Dorsolateral prefrontal cortex (tissue), 122 donors: ENCODE measurements at places on chromosomes 4 and X. TPM values are rescaled to one million over a fixed set of nuclear protein-coding genes. Genes with fewer than 3 reads are reported as not detected.

Gene PPEF2
- total RNA-seq, result 0.23 TPM

Gene AWAT2
- not detected for total RNA-seq

Gene FAM9B
- not detected for total RNA-seq

Gene ZNF280C
- total RNA-seq, result 4.7 TPM

Gene SPP1
- total RNA-seq, result 672 TPM

Gene GPRASP3
- total RNA-seq, result 51.3 TPM

Gene ABLIM2
- total RNA-seq, result 129 TPM

Gene OR13H1
- total RNA-seq, result not detected

GRCh38 chrX:9953396-9953795, 13.8 kb upstream of the CLDN34 start:
- DNase-seq, result no peak

DNA sequence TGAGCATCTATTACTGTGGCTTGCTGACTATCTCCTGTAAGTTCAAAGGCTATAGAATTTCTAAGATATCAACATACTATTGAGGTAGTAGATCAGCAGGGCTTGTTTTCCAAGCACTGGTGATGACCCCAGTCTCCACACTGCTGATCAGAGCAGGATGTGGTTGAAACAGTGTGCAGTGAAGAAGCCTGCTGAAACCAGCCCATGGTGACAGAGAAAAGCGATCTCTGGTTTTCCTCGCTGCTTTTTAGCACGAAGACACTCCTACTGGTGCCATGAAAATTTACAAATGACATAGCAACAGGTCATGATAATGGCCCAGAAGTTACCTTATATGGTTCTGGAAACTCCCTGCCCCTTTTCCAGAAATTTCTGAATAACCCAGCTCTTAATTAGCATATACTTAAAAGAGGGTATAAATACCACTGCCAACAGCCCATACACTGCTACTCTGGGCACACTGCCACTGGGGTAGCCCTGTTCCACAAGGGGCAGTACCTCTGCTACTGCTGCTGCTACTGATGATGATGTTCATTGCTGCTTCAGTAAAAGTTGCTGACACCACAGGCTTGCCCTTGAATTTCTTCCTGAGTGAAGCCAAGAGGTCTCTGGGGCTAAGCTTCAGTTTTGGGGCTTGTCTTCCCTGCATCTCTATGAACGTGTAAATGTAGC, 1689.5 kb upstream of the PCDH10 start:
- DNase-seq, result no peak

- no peak for DNase-seq
Observed at GRCh38 chr4:44446801-44447562, 1.6 kb downstream of the KCTD8 start.

DNA sequence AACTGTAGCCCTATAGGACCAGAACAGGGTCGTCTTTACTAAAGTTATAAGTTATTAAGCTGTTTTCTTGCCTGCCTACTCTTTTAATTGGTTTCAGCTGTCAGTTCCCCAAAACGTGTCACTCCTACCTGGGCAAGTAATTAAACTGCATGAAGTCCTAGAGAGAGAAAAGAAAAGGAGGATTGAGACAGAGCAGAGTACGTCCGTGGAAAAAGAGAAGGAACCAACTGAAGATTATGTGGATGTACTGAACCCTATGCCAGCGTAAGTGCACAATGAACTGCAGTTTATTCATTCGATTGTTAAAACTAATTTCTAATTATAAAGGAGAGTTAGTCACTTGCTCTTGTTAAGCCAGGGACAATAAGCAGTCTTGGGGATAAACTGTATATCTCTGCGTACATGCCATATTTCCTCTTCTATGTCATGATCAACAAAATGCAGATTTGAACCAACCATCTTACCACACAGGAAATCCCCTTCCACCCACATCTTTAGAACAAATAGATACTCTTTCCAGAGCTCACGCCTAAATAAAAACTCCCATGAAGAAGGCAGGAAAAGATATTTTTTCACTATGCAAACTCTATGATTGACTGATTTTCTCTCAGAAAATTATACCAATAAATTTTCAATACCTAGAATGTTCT, 22.8 kb downstream of the STAP1 start:
- no peak for DNase-seq

DNA sequence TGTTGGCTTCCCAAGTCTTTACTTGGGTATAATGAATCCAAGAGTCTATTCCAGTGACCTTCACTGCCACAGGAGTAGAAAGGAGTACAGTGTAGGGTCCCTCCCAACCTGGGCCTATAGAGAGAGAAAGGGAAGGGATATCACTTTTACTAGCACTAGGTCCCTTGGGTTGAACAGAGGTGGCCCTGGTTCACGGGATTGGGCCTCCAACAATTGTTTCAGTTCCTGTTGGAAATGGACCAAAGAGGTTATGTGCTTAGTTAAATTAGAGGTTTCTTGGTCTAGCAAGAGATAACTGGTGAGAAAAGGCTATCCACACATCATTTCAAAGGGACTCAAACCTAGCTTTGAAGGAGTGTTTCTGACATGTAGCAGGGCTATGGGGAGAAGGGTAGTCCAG, 57.1 kb upstream of the MED14 start:
- DNase-seq, result no peak

GRCh38 chrX:129842510-129843208, 1.0 kb downstream of the ZDHHC9 start:
- peak; percentile 50 for DNase-seq

DNA sequence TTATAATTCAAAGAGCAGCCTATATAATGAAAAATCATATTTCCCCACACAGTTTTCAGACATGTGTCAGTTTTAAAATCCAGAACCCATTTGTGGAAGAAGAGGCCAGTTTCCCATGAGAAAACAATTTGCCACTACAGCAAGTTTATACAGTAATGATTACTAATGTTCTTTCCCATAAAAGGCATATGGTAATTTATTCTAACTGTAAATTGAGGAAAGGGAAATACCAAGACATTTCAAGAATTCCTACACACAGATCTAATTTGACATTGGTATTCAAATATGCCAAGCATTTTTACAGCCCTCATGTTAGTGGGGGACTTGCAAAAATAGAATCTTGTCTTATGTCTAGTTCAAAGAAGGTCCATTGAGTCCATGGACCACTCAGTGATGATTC, 1368.6 kb downstream of the FSTL5 start:
- DNase-seq, result no peak

DNA sequence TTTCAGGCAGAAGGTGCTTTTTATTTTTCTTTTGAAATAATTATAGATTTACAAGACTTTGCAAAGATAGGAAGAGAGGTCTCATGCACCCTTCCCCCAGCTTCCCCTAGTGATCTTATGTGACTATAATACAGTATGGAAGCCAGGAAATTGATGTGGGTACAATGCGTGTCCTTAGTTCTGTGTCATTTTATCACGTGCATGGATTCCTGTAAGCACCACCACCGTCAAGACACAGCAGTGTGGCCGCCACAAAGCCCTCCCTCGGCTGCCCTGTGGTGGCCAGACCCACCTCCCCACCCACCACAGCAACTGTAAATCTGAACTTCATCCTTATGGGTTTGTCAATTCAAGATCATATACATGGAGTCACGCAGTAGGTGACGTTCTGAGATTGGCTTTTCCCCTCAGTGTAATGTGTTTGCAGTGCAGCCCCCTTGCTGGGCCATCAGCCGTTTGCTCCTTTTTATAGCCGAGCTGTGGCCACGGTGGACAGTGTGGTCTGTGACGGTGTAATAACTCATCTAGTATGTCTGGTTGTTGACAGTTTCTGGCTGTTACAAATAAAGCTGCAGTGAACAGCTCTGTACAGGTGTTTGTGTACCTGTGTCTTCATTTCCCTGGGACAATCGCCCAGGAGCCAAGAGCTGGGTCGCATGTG, 10.9 kb upstream of the HTRA3 start:
- no peak for DNase-seq

DNA sequence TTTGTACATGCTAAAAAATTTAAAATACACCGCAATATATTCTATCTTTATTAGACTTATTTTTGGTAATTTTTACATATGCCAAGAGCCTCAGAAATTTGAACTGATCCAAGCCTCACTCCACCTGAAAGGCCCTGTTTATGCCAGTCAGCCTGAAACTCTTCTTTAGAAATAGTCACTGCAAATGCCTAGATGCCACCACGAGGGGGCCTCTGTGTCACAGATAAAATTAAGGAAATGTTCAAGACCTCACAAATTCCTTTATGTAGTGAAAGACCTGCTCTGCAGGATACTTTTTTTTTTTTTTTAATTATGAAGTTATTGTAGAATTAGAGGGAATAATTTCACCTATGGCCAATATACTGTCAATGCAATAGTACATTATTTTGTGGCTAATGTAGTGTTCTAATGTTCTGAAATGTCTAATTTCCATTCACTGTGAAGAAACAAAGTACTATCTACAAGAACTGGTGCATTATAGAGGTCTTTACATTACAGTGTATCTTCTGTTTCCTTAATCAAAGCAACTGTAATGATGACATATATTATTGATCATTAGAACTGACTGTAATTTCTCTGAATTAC, 69.8 kb downstream of the DTHD1 start:
- DNase-seq, result peak; percentile 57

DNA sequence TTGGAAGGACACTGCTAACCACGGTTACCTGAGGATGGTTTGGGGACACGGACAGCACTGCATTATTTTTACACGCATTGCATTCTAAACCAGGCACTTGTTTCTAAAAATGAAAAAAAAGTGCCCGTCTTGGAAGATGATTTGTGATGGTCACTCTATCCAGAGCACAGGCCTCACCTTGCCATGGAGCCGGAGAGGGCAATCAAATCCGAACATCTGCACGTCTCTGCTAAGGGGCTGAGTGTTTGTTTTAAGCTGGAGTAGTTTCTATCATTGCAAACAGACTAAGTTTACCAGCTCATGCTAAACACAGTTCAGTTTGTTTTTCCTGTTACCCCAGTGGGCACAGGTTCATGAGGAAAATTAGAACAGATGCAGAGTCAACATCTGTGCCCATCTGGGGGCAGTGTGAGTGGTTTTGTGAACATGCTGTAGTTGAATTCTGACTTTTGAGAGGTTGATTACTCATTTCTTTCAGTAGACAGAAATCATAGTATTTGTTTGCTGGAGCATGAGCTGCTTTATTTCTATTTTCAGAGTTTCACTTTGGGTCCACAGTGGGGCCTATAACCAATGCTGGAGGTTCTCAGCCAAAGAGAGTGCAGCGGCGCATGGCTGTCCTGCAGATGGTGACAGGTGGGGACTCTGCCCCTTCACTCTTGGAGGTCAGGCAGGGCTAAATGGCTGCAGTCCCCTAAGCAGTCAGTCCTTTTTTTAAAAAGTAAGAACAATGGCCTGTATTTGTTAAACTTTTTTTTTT, 65.4 kb upstream of the ENPP6 start:
- DNase-seq, result no peak
